ENCODE measurements at places on chromosomes 6 and 20.

GRCh38 chr6:130138909-130139242 lies 83.9 kb downstream of the SAMD3 start:
- DNase-seq, result no peak

GRCh38 chr6:38063973-38064372 lies 244.4 kb downstream of the ZFAND3 start:
- no peak for DNase-seq

DNA sequence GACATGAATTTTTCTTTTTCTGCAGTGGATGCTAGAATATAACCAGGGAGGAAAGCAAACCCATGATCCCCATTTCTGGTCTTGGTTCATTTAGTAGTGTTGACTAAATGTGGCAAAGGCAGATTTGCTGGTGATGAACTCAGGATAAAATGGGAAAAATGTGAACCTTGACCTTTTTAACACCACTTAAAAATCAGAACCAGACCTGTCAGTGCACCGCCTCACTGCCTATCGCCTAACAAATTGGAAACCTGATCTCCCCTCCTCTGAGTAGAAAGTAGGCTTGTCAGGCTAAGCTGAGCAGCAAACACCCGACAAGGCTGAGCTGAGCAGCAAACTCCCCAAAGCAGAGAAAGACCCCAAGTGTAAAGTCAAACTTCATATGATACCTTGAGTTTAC lies 254.8 kb downstream of the FOXC1 start:
- DNase-seq, result peak; percentile 54

GRCh38 chr6:63910863-63911551 lies 275.4 kb downstream of the PHF3 start:
- no peak for DNase-seq

GRCh38 chr20:21237956-21238799 lies 65.0 kb upstream of the XRN2 start:
- no peak for DNase-seq

DNA sequence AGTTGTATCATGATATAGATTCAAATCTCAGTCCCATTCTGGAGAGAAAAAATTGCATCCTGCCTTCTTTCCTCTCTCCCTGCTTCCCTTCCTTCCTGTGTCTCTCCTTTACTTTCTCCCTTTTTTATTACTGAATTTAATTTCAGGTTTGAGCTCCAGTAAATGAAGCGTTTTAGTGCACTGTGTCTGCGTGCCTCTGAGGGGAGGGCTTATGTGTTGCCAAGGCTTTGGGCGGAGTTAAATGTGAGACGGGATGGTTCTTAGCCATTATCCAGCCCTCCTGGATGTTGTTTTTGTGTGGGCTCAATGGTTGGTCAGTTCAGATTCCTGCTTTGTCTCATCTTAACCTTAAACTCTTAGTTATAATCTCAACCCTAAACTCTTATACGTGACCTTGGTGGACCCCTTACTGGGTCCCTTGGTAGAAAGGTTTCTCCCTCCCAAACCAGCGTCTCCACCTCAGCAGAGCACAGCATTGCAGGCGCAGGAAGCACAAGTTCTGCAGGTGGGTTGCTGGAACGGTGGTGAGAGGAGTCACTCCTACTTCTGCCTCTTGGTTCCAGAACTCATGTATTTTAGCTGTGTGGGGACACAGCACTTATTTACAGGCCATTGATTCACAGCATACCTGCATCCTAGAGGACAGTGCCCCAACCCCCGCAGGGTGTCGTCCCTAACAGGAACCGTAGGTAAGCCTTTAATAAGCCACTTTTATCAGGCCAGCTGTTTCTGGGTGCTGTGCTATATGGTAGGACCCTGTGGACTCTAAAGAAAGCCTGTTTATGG lies 68.5 kb downstream of the DNAH8 start:
- DNase-seq, result no peak

GRCh38 chr6:138293428-138294395 lies 75.4 kb upstream of the PBOV1 start:
- no peak for DNase-seq

DNA sequence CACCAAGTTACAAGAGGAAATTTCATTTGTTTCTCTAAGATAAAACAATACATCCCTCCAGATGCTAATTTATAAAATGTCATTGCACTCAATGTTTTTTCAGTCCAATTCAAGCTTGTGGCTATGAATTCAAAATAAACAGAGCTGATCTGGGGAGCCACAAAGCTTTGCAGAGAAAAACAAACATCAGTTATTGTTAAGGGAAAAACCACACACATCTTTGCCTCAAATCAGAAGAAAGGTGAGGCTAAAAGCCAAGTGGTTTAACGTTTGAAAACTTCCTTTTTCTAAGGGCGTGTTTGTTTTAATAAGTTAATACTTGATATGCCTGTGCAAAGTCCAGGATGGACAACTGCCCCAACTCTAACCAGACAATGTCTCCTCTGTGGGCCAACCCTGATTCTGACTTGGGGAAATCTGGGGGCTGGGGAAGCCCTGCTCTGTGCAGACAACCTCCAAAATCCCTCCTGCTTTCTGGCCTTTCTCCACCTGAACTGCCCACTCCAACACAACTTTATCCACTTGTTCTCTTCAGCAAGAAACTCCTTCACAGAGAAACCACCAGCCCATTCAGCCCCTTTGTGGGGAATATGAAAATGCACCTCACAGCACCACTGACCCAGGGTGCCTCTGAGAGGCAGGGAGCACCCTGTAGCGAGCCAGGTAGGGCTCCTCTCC lies 44.6 kb upstream of the NT5E start:
- no peak for DNase-seq

GRCh38 chr6:137951064-137951597 lies 84.1 kb downstream of the TNFAIP3 start:
- DNase-seq, result no peak

DNA sequence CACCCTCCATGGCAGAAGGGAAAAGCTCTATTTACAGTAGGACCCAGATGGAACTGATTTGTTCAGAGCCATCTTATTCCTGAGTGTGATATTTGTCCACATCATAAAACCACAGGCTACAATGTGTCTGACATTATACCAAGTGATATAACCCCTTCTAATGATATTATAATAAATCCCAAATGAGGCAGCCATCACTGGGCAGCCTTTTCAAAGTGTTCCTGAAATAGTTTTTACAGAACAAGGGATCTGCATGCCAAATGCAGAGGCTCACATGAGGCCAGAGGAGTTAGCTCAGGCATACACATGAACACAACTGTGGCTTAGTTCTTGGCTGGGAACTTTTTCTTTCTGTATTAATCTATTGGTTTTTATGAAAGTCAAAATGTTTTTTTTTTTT lies 207.7 kb downstream of the MAFB start:
- DNase-seq, result no peak

DNA sequence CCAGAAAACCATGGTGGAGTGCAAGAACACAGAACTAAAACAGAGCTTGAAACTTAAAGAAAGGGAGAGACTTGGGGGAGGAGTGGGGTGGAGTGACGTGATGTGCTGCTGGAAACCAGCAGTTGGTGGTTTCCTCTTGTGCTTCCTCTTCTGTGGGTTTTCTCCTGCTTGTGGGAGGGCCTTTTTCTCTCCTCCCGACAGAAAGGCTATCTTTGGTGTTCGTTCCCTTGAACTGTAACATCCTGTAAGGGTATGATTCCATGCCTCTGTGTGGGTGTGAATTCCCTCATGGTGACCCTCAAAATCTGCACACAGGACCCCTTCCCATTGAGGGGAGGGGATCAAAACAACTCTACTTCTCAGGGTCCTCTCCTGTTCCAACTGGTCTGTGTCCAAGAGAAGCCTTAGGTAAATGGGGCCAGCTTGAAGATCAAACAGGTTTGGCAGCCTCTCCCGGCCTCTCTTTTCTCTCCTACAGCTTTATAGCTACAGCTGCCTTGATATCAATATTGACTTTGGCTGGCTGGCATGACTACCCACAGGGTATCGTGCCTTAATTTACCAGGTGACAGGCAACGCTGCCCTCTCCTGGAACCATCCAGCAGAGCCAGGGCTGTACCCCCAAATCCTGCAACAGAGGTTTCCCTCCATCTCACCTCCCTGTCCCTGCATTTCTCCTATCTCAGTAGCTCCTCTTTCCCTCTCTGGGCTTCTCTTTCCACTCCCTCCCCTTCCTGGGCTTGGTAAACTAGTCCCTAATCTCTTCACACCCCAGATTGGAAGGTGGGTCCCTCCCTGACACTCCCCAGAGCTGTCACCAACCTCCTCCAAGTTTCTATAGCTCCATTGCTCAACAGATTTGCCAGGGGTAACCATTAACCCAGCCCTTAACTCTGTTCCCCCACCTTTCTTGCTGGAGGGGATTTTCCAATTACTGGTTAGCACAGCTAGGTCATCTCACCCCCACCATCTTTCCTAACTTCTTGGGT lies 1.5 kb upstream of the MSH5 start:
- DNase-seq, result no peak

DNA sequence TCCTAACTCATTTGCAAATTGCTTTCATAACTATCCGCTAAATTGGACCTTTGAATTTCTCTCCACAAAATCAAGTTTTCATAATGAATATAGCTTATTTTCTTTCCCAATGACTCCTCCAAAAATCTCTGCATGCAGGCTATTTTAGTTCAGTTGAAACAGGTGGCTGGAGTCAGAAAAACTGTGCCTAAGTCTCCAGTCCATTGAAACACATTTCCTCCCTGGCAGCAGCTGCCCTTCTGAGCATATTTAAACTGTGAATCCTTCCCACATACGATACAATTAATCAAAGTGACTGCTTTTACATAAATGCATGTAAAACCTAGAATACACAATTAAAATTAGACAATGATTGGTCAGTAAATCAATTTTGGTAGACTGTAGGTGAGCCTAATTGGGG lies 344.6 kb upstream of the MARCKS start:
- DNase-seq, result no peak

DNA sequence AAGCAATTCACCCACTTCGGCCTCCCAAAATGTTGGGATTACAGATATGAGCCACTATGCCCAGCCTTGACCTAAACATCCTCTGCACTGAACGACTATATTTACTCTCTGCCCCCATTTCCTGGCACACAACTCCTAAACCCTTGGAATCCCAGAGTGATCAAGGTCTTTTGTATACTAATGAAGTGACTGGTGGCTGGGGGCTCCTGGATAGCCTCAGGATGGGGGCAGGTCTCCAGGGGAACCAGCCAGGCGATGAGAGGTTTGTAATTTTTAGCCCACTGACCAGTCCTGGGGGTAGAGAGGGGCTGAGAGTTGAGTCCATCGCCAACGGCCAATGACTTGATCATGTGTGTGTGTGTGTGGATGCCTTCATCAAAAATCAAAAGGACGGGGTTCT lies 71.1 kb downstream of the FAM50B start:
- DNase-seq, result no peak

- no peak for DNase-seq
Measured at GRCh38 chr20:32314768-32315167, 37.3 kb downstream of the KIF3B start.

- DNase-seq, result no peak
Measured at GRCh38 chr20:17452441-17452840, 78.7 kb downstream of the BFSP1 start.

DNA sequence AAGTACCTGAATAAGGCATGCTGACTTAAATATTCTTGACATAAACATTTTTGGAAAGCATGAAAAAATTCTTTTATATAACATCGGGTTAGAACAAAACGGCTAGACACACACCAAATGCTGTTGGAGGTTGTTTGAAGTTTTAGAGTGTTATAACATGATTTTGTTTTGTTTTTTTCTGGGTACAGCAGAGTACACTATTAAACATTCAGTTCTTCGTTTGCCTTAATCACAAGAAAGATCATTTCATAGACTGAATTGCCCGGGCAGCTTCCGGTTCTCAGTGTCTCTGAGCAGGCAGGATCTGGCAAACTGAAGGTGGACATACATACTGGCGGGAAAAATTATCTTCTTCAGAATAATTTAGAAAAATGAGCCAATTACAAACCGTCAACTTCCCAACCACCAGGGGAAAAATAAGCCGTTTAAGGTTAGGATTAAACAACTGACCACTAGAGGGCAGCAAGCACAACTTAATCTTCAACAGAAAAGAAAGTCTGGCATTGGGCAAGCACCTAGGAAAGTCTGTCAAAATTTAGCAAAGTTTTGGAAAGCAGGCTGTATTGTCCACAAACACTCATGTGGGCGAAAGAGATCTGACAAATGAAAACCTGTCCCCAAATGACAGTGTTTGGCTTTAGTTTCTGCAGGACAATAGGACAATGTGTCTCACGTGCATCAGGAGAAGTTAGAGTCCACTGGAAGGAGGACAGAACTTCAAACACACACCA lies 15.0 kb downstream of the ZNF217 start:
- peak; percentile 67 for DNase-seq
